EL (cell line): ENCODE measurements at places on chromosomes 3 and 15.
A peak's percentile ranks its signal among the peaks of the same experiment; 100 is the strongest.

GRCh38 chr3:67335813-67336212 is 318.6 kb downstream of the SUCLG2 start:
- peak; percentile 10 for DNase-seq

DNA sequence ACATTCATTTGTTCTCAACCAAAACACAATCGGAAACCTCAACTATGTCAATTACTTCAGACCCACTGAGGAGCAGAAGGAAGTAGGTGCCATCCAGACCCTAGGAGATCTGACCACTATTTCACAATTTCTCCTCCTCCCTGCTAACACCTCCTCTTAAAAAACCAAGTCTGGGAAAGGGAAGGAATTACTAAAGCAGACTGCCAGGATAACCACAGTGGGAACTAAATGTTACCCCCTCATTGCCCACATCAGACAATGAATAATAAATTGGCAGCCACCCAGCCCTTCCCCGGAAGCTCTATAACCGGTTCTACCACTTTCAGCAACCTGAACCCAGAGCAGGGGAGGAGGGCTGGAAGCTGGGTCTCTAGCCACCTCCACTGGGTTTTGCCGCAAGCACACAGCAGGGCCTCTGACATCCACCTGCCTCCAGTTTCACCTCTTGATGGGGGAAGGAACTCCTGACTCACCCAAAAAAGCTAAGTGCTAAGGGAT is 17.6 kb downstream of the C15orf62 start:
- peak; percentile 81 for DNase-seq

DNA sequence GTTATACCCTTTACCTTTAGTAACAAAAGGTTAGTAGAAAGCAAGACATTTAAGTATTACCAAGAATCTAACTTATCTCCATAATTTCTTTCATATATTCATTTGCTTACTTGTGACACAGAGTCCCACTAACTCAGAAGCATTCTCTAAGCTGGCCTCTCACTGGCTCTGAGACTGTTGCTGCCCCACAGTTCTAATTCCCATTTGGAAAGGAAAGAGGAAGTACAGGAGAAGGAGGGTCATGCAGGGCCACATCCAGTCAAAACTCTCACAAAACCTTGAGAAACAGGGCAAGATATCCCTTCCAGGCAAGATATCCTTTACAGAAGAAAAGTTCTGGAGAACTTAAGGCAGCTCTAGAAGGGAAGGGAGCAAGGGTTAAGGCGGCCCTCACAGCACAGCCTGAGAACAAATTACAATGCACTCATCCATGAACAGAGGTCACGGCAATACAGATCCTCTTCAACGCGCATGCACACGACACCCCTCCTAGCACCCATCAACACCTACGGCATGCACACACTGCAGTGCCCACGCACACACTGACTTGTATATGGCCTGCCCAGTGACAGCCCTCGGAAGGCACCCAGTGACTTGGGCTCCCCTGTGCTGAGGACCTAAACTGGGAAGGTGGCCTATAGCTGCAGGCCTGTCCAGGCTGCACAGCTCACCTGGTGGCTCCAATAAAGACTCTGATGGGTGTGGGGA is 13.0 kb upstream of the MYO5C start:
- no peak for DNase-seq

DNA sequence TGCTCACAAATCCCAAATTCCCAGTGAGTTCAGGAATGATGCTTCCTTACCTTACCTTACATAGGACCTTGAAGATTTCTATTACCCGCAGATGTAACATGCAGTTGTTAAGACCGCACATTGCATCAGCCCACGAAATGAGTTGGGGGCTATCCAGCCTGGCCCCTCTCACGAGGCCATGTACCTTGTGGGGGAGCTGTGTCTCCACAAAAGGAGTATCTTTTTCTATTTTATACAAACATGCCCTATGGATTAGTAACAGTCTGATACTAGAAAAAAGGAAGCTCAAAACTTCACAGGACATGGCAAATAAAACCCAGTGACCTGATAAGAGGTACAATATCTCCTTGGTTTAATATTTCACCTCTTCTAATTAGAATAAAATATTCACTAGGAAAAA is 1086.8 kb upstream of the CFAP20DC start:
- no peak for DNase-seq

GRCh38 chr3:177776661-177777101 is 579.4 kb upstream of the TBL1XR1 start:
- DNase-seq, result peak; percentile 82

GRCh38 chr15:101445562-101446517 is 43.7 kb downstream of the PCSK6 start:
- DNase-seq, result peak; percentile 62

DNA sequence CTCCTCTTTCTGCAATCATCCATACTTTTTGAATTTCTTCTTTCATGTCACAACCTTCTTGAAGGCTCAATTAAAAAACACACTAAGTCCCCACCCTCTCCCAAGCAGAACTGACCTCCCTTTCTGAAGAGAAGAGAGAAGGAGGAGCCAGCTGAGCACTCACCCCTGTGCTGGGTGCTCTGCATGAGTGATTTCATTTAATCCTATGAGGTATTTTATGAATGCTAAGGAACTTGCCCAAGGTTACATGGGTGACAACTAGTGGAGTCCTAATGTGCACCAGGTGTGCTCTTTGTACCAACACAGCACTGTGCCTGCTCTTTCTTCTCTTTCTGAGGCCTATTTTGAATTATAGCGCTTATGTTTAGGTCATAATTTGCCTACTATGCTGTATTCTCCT is 135.6 kb downstream of the DUT start:
- no peak for DNase-seq

GRCh38 chr15:63899193-63899592 is 65.4 kb upstream of the HERC1 start:
- DNase-seq, result no peak

GRCh38 chr3:45491344-45491743 is 103.0 kb downstream of the LARS2 start:
- DNase-seq, result no peak

- no peak for DNase-seq
These were observed 16.8 kb upstream of the PLA2G4E start for GRCh38 chr15:42037656-42038055.

GRCh38 chr15:54119051-54119450 is 140.8 kb downstream of the UNC13C start:
- DNase-seq, result no peak

- DNase-seq, result peak; percentile 3
These were observed 314.4 kb downstream of the MECOM start for GRCh38 chr3:169348929-169349621.

DNA sequence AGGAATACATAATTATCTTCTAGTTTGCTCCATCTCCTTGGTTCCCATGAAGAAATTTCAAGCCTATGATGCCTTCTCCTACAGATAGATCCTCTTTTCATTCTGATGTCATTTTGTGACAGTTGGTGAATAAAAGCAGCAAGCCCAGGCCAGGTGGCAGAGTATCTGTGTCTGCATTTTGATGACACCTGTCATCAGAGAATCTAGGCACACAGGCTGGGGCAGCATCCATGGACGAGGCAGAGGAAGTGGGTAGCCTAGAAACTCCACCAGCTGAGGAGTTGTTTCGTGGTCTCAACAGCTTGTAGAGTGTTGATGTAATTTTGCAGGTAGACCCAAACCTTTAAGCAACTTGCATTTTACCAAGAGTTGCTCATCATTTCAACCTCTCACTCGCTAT is 269.8 kb downstream of the FEZF2 start:
- no peak for DNase-seq

DNA sequence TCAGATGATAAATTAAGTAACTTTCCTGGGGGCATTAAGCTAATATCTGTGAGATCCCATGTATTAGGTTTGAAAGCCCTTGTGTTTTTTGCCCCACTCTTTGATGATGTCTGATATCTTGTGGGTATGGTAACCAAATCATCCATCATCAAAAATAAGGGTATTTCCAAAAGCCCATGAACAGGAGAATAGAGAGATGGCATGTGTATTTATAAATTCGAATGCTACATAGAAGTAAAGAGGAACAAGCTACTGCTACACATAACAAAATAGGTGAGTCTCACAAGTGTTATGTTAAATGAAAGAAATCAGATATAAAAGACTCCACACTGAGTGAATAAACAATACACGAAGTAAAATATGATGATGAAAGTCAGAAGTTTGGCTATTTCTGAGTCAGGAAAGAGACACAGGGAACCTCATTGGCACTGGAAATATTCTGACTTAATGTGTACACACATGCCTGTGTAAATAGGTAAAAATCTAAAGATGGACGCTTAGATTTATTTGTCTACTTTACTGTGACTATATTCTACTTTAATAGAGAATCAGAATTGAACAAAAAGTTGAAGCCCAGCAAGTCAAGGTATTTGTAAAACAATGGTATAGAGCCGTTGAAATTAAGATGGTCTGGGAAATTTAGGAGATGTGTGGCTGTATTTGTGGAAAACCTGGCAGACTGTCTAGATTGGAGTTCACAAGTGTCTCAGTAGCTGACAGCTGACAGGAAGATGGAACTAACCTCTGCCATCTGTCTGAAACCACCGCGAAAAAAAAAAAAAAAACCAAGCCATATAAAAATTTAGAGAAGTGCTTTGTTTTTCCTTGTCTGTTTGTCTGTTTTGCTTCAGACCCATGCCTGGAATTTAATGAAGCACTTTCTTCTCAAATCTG is 111.0 kb upstream of the TGFBR2 start:
- DNase-seq, result no peak

GRCh38 chr3:34683851-34684250 is 885.4 kb downstream of the PDCD6IP start:
- DNase-seq, result peak; percentile 2

GRCh38 chr3:187062526-187063177 is 76.6 kb downstream of the RPL39L start:
- DNase-seq, result peak; percentile 29

DNA sequence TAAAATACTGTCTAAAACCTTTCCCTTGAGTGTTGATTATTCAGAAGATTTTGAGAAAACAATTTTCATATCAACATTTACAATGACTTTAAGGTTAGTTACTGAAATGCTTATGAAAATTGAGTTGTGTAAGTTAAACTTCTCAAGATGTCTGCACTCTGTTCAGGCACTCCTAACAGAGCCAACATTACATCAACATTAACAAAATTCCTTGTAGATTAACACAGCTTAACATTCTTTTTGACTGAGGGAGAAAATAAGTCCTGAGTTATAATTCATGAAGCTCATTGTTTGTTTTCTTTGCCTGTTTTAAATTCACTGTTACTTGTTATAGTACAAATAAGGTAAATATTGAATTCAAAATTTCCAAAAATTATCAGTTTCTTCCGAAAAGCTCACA is 9.0 kb downstream of the ACKR4 start:
- DNase-seq, result peak; percentile 73

GRCh38 chr3:71968544-71968943 is 183.6 kb upstream of the PROK2 start:
- DNase-seq, result no peak

DNA sequence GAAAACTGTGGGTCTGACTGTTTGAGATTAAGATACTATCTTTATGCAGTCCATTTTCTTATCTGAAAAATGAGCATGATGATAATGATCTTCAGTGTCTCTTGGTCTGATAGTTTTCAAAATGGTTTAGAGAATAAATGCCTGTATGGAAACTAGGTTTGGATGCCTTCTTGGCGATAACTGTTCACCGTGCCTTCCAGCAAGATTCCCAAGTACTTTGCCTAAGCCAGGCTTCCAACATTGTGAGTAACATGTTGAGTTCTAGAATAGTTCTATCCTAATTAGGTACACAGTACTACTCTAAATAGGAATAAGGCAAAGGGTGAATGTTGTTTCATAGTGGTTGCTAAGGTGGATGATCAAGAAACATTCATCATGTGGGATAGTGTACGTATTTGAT is 940.2 kb downstream of the MCTP2 start:
- DNase-seq, result no peak

- no peak for DNase-seq
These were observed 39.7 kb downstream of the LRTM1 start for GRCh38 chr3:54888162-54888561.

DNA sequence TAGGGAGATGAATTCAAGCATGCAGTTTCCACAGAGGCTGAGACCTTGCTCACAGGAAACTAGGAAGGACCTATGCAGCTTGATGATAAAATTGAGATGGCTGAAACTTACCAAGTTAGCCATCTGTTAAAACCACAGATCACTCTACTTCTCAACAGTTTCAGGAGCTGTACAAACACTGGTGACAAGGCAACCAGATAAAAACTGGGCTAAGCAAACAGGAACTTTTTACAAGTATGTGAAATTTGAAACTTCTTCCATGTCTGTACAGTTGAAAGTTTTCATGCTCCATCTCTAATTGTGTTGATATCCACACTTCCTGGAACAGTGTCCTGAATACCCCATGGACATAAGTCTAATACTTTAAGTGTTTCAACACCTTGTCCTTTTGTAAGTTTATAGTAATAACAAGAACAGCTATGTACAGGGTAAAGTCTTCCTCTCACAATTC is 78.2 kb downstream of the FAIM start:
- DNase-seq, result peak; percentile 69

DNA sequence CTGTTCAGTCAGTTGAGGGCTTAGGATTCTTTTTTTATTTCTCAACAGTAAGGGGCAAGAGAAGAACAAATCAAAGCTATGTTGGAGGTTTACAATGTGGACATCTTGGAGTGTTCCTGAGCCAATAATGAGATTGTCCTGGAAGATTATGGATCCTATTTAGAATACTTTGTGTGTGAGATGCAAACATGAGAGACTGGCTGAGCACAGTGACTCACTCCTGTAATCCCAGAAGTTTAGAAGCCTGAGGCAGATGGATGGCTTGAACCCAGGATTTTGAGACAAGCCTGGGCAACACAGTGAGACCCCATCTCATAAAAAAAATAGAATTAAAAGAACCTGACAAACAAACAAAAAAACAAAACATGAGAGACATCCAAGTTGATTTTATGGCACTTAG is 351.6 kb downstream of the GAP43 start:
- no peak for DNase-seq

DNA sequence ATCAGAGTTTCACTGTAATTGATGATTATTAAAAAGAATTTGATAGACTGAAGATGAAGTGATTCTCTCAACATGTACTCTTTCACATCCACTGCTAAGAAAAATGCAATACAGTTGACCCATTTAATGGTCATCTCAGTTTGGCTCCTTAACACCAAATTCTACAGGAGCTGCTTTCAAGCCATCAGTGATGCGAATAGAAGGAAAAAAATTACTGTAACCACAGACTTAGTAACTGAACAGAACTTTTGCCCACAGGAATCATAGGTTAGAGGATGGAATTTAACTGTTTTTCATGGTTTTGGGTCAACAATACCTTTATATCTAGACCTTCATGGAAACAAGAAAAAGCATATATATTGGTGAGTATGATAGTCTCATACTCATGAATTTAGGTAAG is 633.5 kb downstream of the CADM2 start:
- DNase-seq, result no peak

DNA sequence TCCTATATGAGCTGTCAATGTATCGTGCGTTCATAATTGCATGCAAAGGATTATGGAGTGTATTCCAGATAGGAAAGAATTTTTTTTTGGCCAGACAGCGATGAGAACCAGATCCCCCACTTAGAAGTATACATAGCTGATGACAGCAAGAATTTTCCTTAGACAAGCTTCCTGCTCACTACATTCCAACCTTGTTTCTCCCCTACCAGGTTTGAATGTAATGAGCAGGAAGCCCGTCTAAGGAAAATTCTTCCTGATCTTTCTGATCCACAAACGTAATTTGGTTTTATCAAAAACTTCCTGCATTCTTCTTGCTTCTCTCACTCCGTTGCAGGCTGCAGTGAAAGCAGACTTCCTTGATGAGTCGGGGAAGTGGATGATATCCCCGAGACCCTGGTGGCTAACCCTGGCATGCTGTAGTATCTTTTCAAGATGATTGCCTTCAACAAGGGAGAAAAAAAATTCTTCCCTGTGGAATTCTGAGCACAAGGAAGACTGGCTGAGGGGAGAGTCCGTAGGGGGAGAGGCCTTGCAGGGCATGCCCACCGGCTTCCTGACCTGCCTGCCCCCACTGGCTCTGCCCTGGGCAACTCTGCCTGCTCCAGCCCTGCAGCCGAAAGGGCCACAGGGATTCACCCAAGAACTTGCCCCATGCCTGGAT is 243.1 kb downstream of the TLE3 start:
- DNase-seq, result peak; percentile 82
